Glomerular endothelial cell (primary cell): ENCODE measurements at places on chromosomes 2 and 18. TPM values are rescaled to one million over a fixed set of nuclear protein-coding genes. Genes with fewer than 3 reads are reported as not detected.

Gene PARD3B
- total RNA-seq, result 7.7 and 10.3 TPM in 2 replicates

Gene OR6B2
- total RNA-seq, result not detected in 2 replicates

Gene SPATA3
- not detected in 2 replicates for total RNA-seq

Gene CD8B2
- total RNA-seq, result not detected in 2 replicates

Gene CKAP2L
- 2.5 and 4.4 TPM in 2 replicates for total RNA-seq

Gene SMCHD1
- 24.8 and 34.5 TPM in 2 replicates for total RNA-seq

Gene CHRND
- total RNA-seq, result not detected in 2 replicates

Gene CDH7
- under 0.01 and 0.19 TPM in 2 replicates for total RNA-seq

Gene NMUR1
- total RNA-seq, result not detected in 2 replicates

Gene DCDC2C
- total RNA-seq, result not detected in 2 replicates

Gene QPCT
- 28.8 and 43.1 TPM in 2 replicates for total RNA-seq

Gene TUBA4B
- not detected in 2 replicates for total RNA-seq

Gene CNNM3
- total RNA-seq, result 6.7 and 10.7 TPM in 2 replicates

Gene NEU2
- not detected in 2 replicates for total RNA-seq

Gene C2orf80
- not detected in 2 replicates for total RNA-seq

Gene AQP12B
- not detected in 2 replicates for total RNA-seq

Gene NYAP2
- total RNA-seq, result not detected in 2 replicates

Gene STARD6
- total RNA-seq, result not detected in 2 replicates

Gene CD302
- total RNA-seq, result 5.1 and 8.2 TPM in 2 replicates

Gene IL36B
- total RNA-seq, result not detected in 2 replicates

Gene SPP2
- total RNA-seq, result not detected in 2 replicates

Gene RNF125
- 1.6 and 3.4 TPM in 2 replicates for total RNA-seq

Gene TRIM43
- not detected in 2 replicates for total RNA-seq

Gene IGFBP2
- total RNA-seq, result 268 and 272 TPM in 2 replicates

Gene DIS3L2
- 22.3 and 33.5 TPM in 2 replicates for total RNA-seq

Gene UGT1A3
- not detected in 2 replicates for total RNA-seq

Gene CHRNG
- not detected in 2 replicates for total RNA-seq

Gene COL3A1
- 7.5 and 54.2 TPM in 2 replicates for total RNA-seq

Gene SKOR2
- not detected in 2 replicates for total RNA-seq

Gene CLEC4F
- total RNA-seq, result 0.18 TPM in 1 of 2 replicates, not detected in the other

Gene SLC9A4
- not detected in 2 replicates for total RNA-seq

Gene MTX2
- 46.3 and 48.2 TPM in 2 replicates for total RNA-seq

Gene ZNF396
- total RNA-seq, result 0.23 and 0.53 TPM in 2 replicates

Gene FIGN
- 3.0 and 4.7 TPM in 2 replicates for total RNA-seq

Gene SLC19A3
- total RNA-seq, result not detected in 2 replicates

Gene SLC4A3
- 2.0 TPM in 2 replicates for total RNA-seq

Gene TWIST2
- 4.8 and 7.2 TPM in 2 replicates for total RNA-seq

Gene CCBE1
- total RNA-seq, result 9.0 and 9.5 TPM in 2 replicates

Gene KHK
- 0.58 and 3.1 TPM in 2 replicates for total RNA-seq

Gene PSTPIP2
- 6.9 and 8.9 TPM in 2 replicates for total RNA-seq

Gene UGT1A10
- not detected in 2 replicates for total RNA-seq

Gene RSAD2
- 0.44 and 12.7 TPM in 2 replicates for total RNA-seq

Gene HMSD
- 0.41 TPM in 1 of 2 replicates, not detected in the other for total RNA-seq

Gene CDH20
- total RNA-seq, result 0.24 TPM in 1 of 2 replicates, not detected in the other
